ENCODE measurements at places on chromosomes 6 and 20.

GRCh38 chr6:111377558-111378120, 105.4 kb downstream of the REV3L start:
- no peak for DNase-seq

DNA sequence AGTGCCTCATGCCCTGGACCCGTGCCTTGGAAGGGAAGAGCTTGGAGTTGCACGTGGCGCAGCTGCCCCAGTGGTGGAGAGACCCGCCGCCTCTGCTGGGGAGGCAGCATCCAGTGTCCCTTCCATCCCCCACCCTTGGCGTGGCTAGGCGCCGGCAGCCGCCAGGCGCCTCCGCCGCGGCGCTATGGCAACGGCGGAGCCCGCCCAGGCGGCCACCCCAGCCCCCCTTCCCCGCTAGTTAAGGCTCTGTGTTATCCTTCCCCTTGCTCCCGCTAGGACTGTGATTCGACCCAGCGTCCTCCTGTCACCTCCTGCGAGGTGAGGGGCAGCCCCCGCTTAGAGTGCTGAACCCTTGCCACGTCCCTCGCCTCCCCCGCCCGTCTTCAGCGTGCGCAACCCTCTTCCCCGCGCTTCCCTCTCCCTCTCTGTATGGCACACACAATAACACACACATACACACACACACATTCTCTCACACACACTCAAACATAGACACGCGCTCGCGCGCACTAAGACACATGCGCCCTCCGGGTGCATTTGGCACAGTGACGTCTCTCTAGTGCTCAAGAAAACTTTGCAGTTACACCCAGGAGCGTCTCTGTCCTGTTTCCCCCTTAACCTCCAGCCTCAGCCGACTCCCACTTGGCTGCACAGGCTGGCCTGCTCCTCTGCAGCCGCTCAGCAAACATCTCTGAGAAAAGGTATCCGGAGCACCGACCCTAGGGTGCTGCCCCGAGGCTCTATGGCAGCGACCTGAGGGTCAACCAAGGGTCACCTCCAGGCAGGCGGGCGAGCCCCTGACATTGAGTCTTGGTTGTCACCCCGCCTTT, 8.5 kb downstream of the GRIK2 start:
- no peak for DNase-seq

DNA sequence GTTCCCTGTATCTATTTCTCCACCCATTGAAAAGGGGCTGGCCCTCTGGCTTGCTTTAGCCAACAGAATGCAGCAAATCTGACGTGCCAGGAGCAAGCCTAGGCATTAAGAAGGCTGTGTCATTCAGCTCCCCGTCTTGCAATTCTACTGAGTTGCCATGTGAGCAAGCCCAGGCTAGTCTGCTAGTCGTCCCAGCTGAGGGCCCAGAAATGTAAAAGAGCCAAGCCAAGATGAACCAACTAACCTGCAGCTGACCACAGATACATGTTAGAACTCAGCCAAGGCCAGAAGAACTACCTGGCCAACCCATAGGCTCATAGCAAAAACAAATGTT, 30.1 kb downstream of the PREP start:
- no peak for DNase-seq

- no peak for DNase-seq
Measured at GRCh38 chr6:150025201-150025917, at the start of gene RAET1L. TSS of gene RAET1L (minus strand) at chr6:150025532. CDS start at chr6:150025471, 61 bp downstream.

DNA sequence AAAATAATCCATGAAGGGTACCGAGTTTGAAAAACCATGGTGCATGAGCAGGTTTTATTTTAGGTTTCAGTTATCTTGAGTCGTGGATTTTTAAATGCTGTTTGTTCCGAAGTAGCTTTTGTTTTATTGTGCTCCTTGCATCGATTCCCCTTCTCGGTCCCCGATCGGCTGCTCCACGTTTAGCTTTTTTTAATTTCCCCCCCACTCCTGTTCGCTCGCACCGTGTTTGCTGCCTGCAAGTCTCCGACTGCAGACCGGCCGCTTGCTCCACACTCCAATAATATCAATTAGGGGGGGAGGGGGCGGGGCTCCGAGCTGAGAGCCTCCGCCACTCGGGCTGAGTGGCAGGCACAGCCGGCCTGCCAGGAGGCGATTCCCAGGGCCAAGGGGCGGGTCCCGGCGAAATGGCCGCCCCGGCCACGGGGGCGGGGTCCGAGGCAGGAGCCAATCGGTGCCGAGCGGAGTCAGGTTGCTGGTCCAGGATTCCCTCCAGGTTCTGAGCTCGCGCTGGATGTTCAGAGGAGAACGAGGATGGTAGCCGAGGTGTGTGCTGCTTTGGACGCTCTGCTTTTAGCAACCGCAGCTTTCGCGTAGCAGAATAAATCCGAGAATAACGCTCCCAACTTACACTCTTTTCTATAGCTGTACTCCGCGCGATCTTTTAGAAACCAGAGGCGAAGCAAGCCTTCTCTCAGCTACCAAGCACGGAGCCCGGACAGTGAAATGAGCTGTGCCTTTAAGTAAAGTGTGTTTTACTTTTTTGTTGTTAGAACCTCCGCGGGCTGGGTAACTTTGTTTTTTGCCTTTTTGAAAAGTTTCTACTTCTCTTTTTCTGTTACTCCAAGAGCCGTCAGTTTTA, at the start of gene EPHA7:
TSS of gene EPHA7 (minus strand) at position 256 of the 859 bp plus-strand sequence. CDS start at position 38, 218 bp downstream.
- DNase-seq, result no peak

DNA sequence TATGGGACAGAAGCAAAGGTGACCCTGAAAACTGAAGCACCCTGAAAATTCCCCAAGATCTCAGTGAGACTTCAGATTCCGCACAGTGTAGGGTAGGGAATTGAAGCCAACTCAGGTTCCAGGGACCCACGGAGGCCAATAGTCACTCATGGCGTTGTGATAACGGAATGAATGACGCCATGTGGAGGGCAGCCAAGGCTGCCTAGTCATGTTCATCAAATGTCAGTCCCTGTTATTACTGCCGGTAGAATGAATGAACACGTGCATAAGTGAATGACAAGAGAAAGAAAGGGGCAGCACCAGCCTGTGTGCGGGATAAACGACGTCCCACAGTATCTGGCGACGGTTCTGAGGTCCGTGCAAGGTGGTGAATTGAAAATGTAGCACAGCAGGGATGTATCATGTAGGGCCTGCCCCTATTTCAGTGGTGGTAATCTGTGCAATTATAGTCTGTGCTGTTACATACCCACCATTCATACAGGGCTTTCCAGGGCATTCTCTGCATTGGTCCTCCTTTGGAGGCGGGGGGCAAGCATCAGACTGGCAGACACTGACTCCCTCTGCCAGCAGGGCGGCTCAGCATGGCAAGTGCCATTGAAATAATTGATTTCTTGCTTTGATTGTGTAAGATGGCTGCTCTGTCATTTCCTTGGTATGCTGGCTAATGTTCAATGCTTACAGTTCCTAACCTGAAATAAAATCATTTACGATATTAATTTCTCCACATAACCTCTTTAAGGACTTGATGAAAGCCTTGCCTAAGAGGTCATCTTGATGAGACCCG, 386.9 kb downstream of the CDH4 start:
- no peak for DNase-seq

DNA sequence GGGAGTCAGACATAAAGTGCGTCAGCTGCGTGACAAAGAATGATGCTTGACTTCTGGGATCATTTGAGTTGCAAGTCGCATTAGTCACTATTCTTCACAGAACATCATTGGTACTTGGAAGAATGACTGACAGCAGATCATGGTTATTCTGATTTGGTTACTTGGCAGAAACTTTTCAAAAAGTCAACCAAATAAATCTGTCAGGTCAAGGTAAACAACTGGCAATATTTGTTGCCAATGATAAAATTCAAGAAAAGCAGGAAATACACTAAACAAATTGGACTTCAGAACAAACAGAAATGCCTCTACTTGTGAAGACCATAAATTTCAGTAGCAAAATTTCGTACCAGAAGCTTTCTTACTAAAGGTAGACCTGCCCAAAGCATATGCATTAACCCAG, 221.6 kb downstream of the TFAP2A start:
- no peak for DNase-seq

- no peak for DNase-seq
Measured at GRCh38 chr20:8292793-8293192, 160.7 kb downstream of the PLCB1 start.

DNA sequence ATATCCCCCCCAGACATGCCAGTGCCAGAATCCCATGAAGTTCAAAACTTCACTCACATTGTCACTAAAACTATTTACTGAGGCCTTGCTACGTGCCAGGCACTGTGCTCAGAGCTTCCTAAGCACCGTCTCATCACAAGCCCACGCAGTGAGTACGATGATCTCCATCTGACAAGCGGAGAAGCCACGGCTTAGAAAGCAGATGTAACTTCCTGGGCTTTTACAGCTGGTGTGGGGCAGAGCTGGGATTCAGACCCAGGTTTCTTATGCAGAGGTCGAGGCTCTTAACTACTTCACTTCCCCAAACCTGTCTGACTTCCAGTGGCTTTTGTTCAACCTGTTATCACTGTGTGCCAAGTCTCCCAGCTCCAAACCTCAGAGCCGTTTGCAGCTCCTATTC, 8.3 kb downstream of the MDGA1 start:
- no peak for DNase-seq

DNA sequence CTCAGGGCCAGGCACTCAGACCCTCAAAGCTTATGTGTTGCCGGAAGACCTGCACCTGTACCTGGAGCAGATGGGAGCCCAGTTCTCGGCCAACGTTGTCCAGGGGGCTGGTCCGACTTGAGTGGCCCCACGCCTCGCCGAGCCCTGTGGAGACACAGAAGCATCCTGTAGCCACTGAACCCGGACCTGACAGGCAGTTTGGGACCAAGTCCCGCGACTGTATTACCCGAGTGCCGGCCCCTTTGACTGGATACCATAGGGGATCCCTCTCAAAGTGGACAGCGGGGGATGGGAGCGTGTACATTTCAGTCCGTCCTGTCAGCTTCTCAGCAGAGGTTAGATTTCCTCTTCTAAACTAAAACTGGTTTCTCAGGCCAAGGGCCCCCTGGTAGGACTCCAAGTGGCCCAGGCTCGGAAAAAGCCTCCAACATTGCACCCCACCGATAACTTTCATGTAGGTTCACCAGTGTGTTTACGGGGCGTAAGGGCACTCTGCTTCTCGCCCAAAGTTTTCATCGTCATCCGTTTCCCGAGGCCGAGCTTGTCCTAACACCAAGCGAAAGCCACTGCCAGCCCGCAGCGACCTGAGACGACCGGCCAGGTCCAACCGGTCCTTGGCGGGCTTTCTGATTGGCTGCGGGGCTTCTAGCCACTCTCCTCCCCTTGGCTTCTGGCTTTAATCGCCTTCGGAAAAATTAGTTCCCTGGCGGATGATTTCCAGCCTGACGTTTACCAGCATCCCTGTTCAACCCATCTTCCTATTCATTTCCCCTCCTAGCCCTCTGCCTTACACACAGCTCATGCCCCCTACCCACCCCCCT, 10.8 kb downstream of the SIM1 start:
- DNase-seq, result no peak

DNA sequence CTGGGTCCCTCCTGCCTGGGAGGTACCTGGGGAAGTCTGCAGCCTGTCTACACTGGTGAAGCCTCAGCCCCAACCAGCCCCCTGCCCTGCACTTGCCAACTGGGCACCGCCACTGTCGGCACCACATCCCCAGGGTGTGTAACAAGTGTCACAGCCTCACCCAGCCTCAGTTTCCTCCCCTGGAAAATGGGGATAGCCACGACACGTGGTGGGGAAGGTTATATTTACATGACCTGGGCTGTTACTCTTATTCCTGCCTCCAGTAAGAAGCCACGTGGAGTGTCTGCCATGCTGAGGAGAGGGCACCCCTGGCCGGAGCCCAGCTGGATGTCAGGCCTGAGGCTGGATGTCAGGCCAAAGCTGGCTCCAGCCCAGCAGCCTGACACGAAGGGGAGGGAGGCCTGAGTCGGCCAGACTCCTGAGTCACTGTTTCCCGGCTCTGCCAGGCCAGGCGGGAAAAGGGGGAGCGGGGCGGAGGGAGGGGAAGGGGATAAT, 44.9 kb downstream of the SNAI1 start:
- no peak for DNase-seq

DNA sequence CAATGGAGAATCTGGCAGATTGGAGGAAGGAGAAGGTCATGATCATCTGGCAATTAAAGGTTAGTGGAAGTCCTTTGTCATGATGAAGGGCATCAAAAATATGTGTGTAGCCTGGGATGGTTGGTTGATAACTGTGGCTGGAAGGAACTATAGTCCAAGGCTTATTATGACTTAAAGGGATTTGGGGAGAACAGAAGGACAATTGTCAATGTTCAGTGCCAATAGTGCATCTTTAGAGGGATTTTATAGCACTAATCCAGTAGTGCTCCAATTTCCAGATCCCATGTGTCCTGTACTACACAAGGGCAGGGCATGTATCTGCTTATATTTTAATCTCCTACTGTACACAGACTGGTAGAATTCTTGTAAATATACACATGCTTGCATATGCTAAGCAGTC, 5.0 kb upstream of the ZBTB24 start:
- DNase-seq, result no peak

GRCh38 chr6:157892363-157892877, 69.4 kb downstream of the SNX9 start:
- no peak for DNase-seq

GRCh38 chr6:134178161-134179044, 126.0 kb upstream of the SLC2A12 start:
- DNase-seq, result peak; percentile 66

- no peak for DNase-seq
Measured at GRCh38 chr6:32668226-32668747, 1.8 kb upstream of the HLA-DQB1 start.

GRCh38 chr6:140590641-140591040, 1216.2 kb upstream of the CITED2 start:
- DNase-seq, result no peak

GRCh38 chr6:71908162-71908765, 21.9 kb downstream of the RIMS1 start:
- DNase-seq, result no peak

GRCh38 chr6:1770435-1770843, 160.7 kb downstream of the FOXC1 start:
- DNase-seq, result no peak

GRCh38 chr20:54431156-54431944, 44.0 kb upstream of the DOK5 start:
- DNase-seq, result no peak

- no peak for DNase-seq
Measured at GRCh38 chr6:118974790-118975189, 39.8 kb upstream of the MCM9 start.

DNA sequence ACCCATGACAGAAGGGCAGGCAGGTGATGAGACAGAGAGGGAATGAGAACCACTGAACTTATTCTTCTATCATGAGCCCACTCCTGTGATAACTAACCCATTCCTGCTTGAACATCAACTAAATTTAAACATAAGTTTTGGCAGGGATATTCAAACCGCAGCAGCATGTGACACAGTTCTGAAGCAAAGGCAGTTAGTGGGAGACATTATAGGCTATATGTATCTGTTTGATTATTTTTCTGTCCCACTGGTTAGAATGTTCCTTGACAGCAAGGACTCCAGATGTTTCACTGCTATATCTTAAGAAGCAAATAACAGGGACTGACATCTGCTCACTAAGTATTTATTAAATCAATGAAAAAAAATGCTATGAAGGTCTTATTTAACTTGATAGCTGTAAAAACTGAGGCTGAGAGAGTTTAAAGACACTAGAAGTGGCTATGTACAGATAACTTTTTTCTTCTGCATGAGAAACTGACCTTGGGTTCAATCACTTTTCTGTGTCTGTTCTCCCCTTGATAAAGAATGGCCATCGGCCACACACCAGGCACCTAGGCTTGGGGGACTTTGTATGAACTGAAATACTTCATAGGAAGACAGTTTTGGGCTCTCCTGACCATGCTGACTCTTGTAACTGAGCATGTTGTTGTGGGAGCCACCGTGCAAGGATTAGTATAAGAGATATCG, 90.9 kb downstream of the CEP162 start:
- no peak for DNase-seq
